Chondrocyte (in vitro differentiated cells): ENCODE measurements at places on chromosomes 12 and 14.

DNA sequence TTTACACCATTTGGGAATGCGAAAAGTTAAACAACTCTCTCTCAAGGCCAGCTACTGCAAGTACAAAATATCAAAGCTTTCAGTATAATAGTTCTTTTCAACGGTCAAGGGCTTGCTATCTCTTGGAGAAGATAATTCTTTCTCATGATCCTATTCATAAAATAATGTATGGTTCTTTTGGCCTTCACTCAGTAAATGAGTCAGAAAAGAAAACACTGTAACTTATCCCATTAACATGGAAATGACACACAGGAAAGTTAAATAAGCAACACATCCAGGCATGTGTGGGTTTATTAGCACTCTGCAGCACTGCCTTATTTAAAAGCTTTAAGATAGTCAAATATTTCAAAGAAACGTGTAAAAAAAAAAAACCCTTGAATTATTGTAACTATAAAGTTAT, 36.9 kb downstream of the ZFC3H1 start:
- peaks cover 45% of the 10 kb centered on the region for H3K36me3 ChIP-seq
- H3K4me3 ChIP-seq = no peak overlapping the region
- H3K4me1 ChIP-seq = peaks cover 10% of the 10 kb centered on the region
- no peaks in the 10 kb centered on the region for H3K27me3 ChIP-seq

DNA sequence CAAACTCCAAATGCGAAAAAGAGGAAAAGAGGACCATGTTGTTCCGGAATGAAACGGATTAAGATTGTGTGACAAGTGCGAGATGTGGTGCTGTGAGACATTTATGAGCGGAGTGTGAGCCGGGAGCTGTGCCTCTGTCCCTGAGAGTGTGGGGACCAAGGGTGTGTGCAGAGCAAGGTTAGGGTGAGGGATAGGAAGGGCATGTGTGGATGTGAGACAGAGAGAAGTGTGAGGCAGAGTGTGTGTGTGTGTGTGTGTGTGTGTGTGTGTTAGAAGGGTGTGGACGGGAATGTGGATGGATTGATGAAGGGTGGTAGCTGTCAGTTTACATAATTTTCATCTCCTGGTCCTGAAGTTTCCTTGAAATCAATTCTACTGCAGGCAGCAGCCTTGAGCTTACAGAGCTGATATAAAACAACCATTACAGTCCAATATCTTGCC, 4.3 kb upstream of the OTX2 start:
- H3K4me1 ChIP-seq = peaks cover 9% of the 10 kb centered on the region
- H3K36me3 ChIP-seq = peaks cover 2% of the 10 kb centered on the region
- H3K27me3 ChIP-seq = peaks cover 85% of the 10 kb centered on the region
- no peak for DNase-seq
- no peak overlapping the region for H3K27ac ChIP-seq

DNA sequence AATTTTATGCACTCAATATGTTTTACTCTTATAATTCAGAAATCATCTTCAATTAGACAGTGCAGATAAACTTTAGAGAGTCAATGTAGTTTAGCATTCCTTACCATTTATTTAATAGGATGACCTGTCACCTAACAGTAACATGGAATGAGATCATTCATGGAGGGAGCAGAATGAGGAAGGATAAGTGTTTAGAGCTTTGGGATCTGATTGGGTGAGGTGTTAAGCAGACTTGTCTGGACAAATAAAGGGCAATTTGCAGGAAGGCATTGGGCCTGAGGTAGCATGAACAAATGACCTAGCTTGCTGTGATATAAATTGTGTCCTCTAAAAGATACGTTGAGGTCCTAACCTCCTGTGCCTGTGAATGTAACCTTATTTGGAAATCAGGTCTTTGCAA, 187.4 kb downstream of the C12orf42 start:
- no peaks in the 10 kb centered on the region for H3K4me1 ChIP-seq
- no peak overlapping the region for H3K27ac ChIP-seq
- no peaks in the 10 kb centered on the region for H3K36me3 ChIP-seq
- no peak overlapping the region for H3K4me3 ChIP-seq
- no peak for DNase-seq

GRCh38 chr14:21852061-21852664, 178.5 kb upstream of the OR4E1 start:
- H3K36me3 ChIP-seq = no peaks in the 10 kb centered on the region
- DNase-seq = no peak
- no peaks in the 10 kb centered on the region for H3K4me1 ChIP-seq
- no peak overlapping the region for H3K27ac ChIP-seq
